ENCODE measurements at places on chromosomes 2 and 18.

GRCh38 chr2:68907232-68907919, 36.2 kb upstream of the BMP10 start:
- no peak for DNase-seq

- DNase-seq, result peak; percentile 21
Measured at GRCh38 chr18:31424383-31424988, 23.1 kb upstream of the DSG3 start.

GRCh38 chr2:143694335-143694734, 565.1 kb downstream of the ARHGAP15 start:
- no peak for DNase-seq

- DNase-seq, result no peak
Measured at GRCh38 chr2:9593925-9594324, 36.9 kb downstream of the YWHAQ start.

DNA sequence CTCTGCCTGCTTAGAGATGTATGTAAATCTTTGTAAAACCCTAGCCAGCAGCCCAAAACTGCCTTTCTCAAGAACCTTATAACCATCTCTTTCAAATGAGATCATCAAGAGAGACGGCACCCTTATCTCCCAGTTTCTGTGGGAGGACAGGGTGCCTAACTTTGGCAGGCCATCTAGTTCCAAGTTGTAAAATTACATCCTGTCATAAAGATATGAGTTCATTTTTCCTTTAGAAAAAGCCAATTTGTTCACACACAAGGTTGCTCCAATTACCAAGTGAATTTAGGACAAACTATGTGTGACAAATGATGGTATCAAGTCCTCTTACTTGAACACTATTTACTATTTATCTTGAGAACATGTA, 65.3 kb downstream of the MEMO1 start:
- DNase-seq, result peak; percentile 23

GRCh38 chr2:16196687-16197503, 256.5 kb downstream of the MYCN start:
- DNase-seq, result no peak

GRCh38 chr2:6434438-6434837, 431.3 kb downstream of the CMPK2 start:
- no peak for DNase-seq

DNA sequence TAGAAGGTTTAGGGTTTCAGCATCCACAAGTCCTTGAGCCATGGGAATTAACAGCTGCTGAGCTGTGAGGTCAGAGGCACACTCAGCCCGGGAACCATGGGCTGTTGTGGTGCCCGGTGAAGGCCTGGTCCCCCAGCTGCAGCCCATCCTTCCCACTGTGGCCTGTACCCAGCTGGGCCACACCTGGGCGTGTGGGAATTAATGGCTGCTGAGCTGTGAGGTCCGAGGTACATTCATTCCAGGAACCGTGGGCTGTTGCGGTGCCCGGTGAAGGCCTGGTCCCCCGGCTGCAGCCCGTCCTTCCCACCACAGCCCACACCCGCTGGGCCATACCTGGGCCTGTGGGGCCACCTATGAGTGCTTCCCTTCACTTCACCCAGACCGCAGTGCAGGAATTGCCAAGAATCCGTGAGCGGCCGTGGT, 25.2 kb downstream of the TMEM18 start:
- no peak for DNase-seq

GRCh38 chr18:76378526-76379215, 116.4 kb downstream of the ZNF516 start:
- DNase-seq, result no peak

- peak; percentile 94 for DNase-seq
Measured at GRCh38 chr2:238864207-238865014, 16.5 kb downstream of the TWIST2 start.

DNA sequence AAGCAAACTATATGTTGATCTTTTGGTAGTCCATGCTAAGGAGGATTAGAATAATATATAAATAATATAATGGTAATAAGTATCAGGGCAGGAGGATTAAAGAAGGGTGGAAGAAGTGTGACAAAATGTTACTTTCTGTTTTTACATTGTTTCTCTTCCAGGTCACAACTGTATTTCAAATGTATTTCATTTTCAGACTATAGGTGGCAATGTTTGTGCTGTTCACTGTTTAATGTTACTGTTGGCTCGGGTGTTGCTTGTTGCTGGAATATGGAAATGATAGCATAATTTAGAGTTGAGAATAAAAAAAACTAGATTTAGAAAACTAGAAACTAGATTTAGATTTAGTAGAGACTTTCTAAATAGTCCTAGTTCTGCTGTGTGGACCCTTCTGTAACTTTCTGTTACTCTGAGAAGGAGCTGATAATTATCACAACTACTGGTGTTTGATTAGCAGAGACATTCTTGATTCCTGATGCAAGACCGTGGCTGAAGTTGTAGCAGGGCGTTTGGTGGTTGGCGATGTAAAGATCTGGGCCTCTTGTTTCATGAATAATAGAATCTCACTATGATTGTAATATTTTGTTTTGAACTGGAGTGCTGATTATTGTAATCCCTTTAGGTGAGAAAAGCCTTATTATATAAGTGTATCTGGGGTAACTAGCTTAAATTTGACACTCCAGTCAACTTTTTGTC, 7.9 kb downstream of the NEDD4L start:
- DNase-seq, result no peak

DNA sequence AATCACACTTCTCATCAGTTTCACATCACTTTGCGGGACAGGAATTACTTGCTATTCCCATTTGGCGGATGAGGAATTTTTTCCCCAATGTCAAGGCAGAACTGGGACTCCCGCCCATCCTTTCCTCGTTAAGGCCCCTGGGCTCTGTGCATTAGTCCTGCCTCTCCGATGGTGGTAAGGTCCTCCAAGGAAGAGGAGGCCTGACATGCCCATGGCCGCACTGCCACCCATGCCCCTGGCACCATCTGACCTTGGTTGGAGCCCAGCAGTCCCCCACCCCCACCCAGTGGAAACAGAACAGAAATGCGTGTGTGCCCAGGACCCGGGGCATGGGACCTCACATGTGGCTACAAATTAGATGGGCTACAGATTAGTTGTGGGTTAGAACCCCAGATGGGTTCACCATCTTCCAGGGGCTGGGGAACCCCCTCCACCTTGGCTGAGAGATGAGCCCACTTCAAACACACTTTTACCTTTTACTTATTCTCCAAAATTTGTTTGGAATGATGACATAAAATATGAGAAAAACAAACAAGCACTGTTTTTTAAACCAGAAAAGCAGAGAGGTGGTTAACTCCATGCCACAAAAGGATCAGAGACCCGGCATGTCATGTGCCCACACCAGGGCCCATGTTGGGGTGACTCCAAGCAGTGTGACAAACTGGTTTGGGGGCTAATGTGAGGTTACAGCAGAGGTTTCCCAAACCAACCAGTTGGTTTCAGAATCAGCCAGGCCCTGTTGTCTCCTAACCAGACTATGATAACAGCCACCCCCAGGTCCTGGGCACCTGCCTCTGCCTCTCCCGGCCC, 11.0 kb upstream of the DUSP2 start:
- no peak for DNase-seq

Data from Caco-2 (cell line).